ENCODE measurements at places on chromosomes 3 and 15.

- no peak for DNase-seq
These were observed 74.1 kb downstream of the SLCO3A1 start for GRCh38 chr15:91927585-91927984.

GRCh38 chr15:61661791-61662190 is 398.5 kb downstream of the VPS13C start:
- no peak for DNase-seq

DNA sequence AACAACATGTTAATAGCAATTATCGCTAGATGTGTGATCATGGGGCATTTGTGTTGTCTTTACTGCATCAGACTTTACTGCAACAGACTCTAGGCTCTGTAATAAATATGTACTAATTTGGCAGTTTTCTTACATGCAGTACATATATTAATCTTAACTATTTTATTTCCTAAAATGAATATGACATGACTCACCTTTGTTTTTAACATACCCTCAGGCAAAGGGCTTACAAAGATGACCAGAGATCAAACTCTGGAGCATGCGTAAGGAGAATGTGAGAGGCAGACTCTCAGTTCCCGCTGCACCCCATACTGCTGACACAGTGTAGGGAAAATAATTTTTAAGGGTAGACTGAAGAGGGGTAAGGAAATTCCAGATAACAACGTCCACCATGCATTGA is 7.2 kb upstream of the FAM174B start:
- DNase-seq = no peak

GRCh38 chr15:58517252-58517681 is 85.5 kb downstream of the LIPC start:
- no peak for DNase-seq

DNA sequence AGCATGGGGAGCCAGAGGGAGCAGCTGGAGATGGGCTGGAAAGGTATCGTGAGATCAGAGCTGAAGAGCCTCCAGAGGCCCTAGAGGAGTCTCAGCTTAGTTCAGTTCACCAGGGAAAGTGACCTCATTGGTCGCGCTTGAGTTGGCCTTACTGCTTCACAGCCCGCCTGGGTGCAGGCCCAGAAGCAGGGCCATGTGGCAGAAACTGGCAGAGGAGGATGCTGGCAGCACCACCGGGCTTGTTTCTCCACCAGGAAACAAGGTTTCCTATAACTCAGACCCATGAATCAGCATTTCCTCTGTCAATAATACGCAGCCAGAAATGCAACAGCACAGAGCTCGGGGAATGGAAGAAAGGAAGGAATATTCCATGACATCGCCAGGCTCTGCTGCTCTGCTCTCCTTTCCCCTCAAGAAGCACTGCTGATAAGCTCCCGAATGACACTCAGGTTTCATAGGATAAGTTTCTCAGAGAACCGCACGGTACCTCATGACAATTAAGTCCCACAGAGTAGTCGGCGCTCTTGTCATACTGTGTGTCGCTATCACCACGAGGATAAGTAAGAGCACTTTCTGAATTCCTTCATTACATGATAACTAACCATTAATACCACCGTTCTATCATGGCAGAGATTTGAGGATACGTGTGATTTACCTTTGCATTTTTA is 147.1 kb upstream of the LPP start:
- DNase-seq = no peak

- no peak for DNase-seq
These were observed 69.0 kb upstream of the SAMMSON start for GRCh38 chr3:69930564-69930963.

GRCh38 chr3:58563386-58564035 is 13.7 kb downstream of the FAM107A start:
- DNase-seq = no peak

GRCh38 chr3:142029052-142029642 is 120.2 kb downstream of the TFDP2 start:
- no peak for DNase-seq

GRCh38 chr15:59384507-59384906 is 11.8 kb upstream of the MYO1E start:
- no peak for DNase-seq
